ENCODE measurements at places on chromosomes 7 and 10.
A peak's percentile ranks its signal among the peaks of the same experiment; 100 is the strongest.

DNA sequence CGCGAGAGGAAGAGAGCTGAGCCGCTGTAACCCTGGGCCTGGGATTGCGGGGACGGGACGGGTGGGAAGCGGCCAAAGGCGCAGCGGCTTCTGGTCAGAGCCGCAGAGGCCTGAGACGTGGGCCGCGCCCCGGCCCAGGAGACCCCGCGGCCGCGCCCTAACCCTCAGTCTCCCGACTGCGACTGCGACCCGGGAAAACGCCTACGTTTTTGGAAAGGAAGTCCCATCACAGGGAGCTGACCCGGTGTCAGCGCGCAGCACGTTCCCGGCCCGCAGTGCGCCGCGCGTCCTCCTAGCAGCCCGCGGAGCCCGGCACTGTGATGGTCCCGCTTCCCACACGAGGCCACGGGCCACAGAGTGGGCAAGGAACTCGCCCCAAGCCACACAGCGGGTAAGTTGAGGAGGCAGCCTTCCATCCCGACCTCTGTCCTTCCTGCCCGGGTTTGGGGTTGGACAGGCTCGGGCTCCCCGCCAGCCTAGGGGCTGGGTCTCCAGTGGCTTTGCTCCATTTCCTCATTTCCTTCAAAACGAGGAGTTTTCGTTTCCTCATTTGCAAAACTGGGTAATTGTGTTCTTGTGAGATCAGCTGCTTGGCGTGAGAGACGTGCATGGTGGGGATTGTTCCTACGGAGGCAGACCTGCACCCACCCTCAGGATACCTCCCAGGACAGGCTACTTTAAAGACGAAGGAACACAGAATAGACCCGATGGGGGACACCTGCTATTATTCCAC lies 1.2 kb downstream of the GPNMB start:
- no peak for DNase-seq

- no peak for DNase-seq
Observed at GRCh38 chr10:25497246-25497645, 322.4 kb downstream of the GPR158 start.

DNA sequence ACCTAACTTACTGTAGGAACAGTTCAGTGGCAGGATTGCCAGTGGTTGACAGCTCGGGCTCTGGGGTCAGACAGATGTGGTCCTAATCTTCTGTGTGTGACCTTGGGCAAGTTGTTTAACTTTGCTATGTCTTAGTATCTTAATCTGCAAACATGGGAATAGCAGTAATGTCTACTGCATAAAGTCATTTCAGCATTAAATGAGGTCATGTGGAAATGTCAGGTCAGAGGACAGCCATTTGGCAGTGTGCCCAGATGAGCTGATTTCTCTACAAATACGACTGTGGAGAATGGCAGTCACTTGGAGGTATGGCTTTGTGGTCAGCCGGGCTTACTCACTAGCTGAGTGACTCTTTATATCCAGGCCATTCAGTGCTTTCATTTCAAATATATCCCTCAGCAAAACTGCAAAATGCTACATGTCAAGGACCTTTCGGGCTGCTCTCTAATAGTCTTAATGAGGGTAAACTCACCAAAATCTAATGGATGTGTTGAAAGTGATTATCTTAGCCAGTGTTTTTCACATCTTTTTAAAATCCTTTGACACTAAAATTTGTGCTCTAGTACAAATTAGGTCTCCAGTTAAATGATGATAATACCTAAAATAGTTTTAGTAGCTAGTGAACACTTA lies 171.4 kb downstream of the ST7 start:
- peak; percentile 95 for DNase-seq

GRCh38 chr7:729140-730000 lies 2.3 kb upstream of the PRKAR1B start:
- DNase-seq = no peak

- no peak for DNase-seq
Observed at GRCh38 chr10:71127104-71127503, 85.3 kb upstream of the UNC5B start.

GRCh38 chr10:33630761-33631160 lies 296.3 kb upstream of the NRP1 start:
- no peak for DNase-seq

DNA sequence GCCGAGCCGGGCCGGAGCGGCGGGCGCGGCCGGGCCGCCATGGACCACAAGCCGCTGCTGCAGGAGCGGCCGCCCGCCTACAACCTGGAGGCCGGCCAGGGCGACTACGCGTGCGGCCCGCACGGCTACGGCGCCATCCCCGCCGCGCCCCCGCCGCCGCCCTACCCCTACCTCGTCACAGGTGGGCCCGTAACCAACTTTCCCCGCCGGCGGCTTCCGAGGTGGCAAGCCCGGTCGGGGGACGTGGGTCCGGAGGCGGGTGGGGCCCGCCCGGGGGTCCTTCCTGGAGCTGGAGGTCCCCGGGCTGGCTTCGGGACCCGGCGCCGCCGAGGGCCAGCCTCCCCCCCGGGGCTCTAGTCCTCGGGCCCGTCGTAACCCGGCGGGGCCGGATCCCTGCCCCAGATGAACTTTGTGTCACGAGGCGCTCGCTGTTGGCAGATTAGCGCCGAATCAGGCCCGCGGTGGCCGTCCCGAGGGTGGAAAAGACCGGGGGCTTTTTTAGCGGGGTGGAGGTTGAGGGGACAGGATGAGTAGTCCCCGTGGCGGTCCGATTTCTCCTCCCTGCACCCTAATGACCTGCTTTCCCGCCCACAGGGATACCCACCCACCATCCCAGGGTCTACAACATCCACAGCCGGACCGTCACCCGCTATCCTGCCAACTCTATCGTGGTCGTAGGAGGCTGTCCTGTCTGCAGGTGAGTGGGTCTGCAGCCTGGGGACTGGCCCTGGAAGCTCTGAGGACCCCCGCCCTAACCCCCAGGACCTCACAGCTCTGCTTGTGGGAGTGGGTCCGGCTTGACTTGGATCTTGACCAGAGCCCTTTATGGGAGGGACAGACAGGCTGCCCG lies 496 bp downstream of the BRI3 start:
- no peak for DNase-seq

- DNase-seq = no peak
Observed at GRCh38 chr7:10875080-10875479, 98.6 kb upstream of the PHF14 start.

DNA sequence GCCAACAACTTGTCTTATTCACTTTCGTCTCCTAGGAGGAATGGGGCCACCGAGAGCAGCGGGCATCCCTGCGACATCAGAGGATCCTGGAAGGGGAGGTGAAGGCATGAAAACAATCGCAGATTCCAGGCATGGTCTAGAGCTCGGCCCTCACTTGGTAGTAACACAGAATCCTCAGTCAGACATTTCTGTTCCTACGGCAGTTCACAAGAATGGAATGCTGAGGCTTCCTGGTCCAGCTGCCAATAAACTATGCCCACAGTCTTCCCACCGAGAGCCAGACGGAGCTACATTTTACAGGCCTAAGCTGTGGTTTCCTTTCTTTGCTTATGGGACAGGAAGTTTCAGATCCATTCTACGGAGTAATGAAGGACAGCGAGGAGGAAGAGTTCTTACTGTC lies 75.8 kb downstream of the OR13A1 start:
- DNase-seq = peak; percentile 17

DNA sequence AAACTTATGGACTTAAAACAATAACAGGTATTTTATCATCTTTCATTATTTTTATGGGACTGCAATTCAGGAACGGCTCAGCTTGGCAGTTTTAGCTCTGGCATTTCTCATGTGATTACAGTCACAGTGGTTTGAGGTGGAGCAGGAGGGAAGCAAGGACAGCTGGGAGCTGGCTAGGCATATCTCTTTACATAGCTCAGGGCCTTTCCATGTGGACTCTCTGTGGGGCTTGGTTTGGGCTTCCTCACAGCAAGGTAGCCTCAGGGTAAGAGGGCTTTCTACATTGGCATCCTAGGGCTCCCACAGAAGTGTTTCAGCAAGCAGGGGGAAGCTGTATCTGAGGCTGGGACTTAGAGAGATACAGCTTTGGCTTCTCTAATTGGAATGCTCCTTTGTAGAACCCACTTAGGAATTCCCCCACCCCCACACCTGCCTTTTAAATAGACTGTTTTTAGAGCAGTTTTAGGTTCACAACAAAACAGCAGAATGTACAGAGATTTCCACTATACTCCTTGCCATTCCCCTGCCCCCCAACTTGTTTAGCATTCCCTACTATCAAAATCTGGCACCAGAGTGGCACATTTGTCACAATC lies 26.6 kb upstream of the SDHAF3 start:
- no peak for DNase-seq

DNA sequence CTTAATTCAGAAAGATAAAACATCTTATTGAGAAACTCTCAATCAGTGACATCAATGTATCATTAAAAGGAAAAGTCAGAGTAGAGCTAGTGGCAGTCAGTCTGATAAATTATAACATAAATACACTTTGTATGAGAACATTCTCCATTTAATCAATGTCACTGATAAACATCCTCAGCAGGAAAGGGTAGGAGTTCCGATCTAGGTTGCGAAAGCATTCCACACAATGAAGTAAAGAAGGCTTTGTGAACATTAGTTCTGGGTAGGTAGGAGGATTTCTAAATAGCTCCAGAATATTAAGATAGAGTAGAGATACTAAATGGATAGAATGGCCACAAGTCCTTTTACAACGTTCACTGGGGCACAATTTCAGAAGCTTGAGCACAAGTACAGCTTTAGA lies 179.7 kb upstream of the MALRD1 start:
- no peak for DNase-seq

All from stromal cell of bone marrow (primary cell).